Glomerular endothelial cell (primary cell): ENCODE measurements at places on chromosomes 3 and 15. TPM values are rescaled to one million over a fixed set of nuclear protein-coding genes. Genes with fewer than 3 reads are reported as not detected.

Gene NAALADL2
- 0.19 and 1.3 TPM in 2 replicates for total RNA-seq

DNA sequence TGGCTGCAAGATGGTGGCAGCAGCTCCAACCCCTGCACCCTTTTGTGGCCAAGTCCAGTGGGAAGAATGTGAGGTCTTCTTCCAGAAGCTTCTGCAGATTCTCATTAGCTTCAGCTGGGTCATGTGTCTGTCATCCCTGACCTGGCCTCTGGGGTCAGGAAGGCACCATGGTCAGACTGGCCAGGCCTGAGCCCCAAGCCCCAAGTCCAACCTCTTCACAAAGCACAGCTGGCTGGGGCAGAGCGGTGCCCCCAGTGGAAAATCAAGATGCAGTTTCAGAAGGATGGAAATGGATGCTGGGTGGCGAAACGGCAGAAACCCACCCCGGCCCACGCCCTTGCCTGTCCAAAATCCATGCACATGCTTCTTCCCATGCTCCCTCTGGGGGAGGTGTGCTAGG lies 15.9 kb upstream of the GATA2 start:
- DNase-seq: no peak

GRCh38 chr15:88393719-88394519 lies 73.3 kb downstream of the MRPL46 start:
- DNase-seq: no peak

- DNase-seq: no peak
Observed at GRCh38 chr3:23182996-23183513, 20.1 kb upstream of the UBE2E2 start.

Gene ROBO1
- total RNA-seq: 35.2 and 39.3 TPM in 2 replicates
